ENCODE measurements at places on chromosomes 3 and 15.

GRCh38 chr15:86743283-86743903 is 663.7 kb downstream of the AGBL1 start:
- DNase-seq, result no peak

DNA sequence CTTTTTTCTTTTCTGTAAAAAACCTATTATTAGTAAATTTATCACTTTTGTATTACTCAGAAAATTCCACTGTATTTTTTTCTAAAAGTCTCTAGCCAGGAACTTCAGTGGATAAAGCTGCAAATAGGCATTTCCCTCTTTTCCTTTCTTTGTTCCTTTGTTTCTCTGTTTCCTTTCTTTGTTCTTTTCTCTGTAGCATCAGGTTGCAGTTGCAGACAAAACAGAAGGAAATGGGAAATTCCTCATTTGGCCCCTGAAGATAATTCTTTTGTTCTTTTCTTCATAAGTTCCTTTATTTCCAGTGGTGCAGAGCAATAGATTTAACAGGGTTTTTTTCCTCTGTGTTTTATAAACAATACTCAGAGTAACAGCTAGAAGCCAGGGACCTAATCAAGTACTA is 416.5 kb downstream of the TBL1XR1 start:
- DNase-seq, result no peak

DNA sequence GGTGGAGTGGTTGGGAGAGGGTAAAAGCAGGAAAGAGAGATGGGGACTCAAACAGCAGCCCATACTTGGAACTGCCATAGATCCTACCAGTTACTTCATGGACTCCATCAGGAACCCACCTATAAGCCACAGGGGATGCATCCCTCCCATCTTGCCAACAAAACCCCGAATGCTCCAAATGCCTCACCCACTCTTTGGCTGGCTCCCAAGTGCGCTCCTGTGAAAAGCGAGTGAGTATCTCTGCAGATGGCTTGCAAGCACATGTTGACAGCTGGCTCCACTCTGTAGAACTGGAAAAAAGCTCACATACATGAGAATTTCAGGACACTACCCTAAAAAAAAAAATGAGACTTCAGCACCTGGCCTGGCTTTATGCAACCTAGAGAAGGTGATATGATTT is 151.0 kb downstream of the UBE3A start:
- no peak for DNase-seq

DNA sequence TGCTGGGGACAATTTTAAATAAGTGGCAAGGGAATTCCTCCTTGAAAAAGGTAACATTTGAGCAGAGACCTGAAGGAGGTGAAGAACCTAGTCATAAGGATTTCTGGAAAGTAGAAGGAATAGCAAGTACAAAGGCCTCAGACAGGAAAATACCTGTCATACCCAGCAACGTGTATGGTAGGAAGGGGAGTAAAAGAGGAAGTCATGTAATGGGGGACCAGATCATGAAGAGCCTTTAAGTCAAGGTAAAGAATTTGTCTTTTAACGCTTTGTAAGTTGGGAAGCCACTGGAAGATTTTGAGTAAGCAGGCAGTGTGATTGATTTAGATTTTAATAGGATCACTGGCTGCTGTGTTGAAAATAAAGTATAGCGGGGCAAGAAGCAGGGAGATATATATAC is 43.4 kb upstream of the FAH start:
- DNase-seq, result no peak

DNA sequence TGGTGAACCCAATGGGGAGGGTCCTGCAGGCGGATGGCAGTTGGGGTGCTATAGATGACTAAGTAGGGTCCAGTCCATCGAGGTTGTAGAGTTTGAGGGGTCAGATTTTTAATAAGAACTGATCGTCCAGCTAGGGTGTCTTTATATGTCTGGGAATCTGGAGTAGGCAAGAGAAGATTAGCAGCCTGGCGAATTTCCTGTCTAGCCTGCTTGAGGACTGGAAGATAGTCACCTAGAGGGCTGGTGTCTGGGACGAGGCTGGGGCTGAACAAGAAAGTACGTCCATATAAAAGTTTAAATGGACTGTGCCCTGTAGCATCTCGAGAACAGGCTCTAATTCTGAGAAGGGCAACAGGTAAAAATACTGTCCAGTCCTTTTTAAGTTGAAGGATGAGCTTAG is 6.7 kb upstream of the IP6K2 start:
- DNase-seq, result no peak

DNA sequence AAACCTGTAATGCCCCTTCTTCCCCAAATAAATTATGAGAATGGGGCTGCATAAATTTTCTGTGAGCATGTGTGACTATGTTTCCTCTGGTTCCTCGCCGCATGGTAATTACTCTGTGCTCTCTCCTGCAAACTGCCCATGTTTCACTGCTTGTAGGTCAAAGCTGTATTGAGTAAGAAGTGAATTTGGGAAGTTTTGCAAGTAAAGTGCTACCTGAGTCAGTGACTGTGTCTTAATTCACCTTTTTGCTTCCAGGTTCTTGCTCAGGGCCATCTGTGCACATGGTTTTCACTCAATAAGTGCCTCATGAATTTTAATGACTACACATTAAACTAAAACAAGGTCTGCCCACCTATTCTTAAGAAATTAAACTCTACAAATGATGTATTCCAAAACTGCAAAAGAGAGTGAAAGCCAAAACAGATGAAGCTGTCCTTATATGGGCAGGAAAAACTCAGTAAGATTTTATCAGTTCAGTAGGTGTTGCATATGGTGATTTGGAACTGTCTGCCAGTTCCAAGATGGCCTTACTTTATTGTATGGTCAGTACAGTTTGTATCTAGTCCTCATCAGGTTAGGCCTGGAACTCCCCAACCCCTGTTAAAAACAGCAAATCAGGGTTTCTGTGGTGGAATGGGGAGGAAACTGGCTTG is 100.0 kb downstream of the LPP start:
- no peak for DNase-seq

- no peak for DNase-seq
Observed at GRCh38 chr3:196976941-196977340, 8.3 kb upstream of the PIGZ start.

- DNase-seq, result no peak
Observed at GRCh38 chr3:187811585-187812250, 66.5 kb upstream of the BCL6 start.

DNA sequence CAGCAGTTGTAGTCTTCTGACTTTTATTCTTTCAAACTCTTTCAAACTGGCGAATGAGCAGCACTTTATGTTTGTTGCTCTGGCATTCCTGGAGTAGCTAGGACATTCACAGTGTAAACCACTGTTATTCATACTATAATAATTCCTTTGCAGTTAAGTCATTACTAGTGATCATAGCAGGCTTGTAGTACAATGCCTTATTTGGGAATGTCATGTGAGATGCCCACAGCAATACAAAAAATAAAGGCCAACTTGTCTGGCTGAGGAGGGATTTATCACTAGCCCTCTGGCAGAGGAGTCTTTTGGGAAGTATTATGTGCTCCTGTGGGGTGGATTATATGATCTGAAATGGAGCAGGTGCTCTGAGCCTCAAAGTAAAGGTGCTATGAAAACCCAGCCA is 197.2 kb downstream of the VGLL3 start:
- DNase-seq, result no peak

- DNase-seq, result no peak
Observed at GRCh38 chr15:85910834-85911233, 116.1 kb upstream of the KLHL25 start.

- DNase-seq, result no peak
Observed at GRCh38 chr3:150312018-150312657, 96.0 kb upstream of the TSC22D2 start.

DNA sequence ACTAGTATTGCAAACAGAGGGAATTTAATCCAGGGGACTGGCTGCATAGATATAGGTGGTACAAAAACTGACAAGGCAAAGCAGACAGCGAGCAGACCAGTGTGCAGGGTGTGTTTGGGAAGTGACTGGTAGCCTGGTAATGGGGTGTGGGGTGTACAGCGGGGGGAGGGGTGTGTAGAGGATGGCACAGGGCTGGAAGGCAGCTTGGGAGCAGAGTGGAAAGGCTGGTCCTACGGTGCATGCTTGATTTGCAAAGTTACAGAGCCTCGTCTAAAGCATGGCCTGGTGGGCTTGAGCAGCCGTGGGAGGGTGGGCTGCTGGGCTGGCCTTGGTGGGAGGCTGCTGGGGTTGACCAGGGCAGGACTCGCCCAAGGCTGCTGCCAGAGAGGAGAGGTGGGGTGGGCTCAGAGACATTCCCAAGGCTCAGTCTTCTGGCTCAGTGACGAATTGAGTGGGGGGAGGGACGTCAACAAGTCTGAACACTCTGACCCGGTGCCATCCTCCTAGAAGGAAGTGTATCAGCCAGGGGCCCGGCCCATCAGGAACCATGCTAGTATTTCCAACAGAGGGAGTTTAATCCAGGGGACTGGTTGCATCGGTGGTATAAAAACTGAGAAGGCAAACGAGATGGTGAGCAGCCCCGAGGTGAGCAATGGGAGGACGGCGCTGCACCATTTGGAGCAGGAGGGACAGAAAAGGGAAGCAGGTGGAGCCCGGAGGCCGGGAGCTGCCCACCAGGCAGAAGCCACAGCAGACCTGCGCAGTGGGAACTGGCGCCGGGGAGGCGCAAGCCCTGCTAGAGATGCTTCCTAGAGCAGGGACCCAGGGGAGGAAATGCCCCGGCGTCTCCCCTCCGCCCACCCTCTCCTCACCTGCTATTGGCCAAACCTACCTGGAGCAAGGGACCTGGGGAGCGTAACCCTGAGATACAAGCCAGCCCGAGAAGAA is 29.2 kb downstream of the CPN2 start:
- DNase-seq, result no peak

DNA sequence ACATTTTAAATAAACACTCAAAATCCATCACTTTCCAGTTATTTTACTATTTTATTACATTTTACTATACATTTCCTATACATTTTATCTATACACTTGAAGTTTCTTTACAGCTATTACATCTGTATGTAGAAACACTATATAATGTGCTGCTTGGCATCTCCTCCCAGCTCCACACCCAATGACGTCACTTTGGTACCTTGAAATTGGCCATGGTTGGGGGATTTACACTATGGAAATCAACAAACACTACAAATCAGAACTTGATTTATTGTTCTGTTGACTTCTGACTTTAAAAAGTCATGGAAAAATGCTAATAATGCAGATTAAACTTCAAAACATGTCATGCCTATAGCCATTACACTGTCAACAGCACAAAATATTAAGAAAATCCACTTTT is 48.9 kb upstream of the STT3B start:
- DNase-seq, result no peak

DNA sequence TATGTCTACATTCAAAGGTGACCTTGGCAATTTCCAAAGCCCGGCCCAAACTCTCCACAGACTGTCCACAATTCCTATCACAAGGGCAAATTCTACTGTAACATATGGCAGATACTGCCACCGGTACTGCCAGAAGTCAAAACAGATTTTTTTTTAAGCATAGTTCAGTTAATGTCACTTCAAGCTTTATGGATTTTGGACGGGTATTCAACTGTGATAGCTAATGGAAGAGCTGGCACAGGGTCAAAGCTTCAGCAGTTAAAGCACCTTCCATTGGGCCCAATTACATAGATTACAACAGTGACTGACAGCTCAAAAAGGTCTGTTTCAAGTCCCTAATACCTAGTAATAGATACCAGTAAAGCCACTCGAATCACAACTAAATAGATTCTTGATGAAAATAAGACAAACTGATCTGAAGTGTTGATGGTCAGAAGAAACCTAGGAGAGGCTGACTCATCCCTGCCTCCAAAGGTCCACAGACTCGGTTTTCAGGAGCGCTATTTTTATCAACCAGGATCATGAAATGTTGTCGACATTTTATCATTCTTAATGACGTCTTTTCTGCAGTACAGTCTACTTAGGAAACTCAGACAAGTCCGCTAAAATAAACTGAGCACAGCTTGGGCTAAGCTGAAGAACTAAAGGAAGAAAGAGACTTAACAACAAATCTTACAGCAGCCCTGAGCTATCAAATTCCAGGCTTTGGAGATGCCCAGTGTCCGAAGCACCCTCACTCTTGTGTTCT is 38.7 kb downstream of the ANXA2 start:
- no peak for DNase-seq

GRCh38 chr3:115553796-115554486 is 69.4 kb upstream of the GAP43 start:
- DNase-seq, result no peak

DNA sequence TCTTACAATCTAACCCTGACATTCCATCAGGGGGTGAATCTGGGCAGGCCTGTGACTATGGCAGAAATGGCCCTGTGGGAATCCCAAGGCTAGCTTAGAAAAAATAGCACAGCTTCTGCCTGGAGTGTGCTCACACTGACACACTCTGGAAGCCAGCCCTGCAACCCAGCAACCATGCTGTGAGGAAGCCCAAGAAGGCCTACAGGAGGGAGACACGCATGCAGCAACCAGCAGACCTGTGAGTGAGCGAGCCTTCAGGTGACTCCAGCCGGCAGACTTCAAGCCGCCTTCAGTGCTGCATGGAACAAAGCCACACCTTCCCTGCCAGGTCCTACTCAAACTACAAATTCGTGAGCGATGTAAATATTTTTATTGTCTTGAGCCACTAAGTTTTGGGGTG is 26.1 kb downstream of the RAB6B start:
- no peak for DNase-seq

- no peak for DNase-seq
Observed at GRCh38 chr15:101120987-101121386, 130.9 kb downstream of the CHSY1 start.

- no peak for DNase-seq
Observed at GRCh38 chr15:91482799-91483198, 370.7 kb upstream of the SLCO3A1 start.

GRCh38 chr15:96720656-96721055 is 390.2 kb downstream of the NR2F2 start:
- no peak for DNase-seq

GRCh38 chr3:45612918-45613602 is 18.5 kb downstream of the LIMD1 start:
- no peak for DNase-seq

- DNase-seq, result no peak
Observed at GRCh38 chr3:105322570-105323273, 44.0 kb upstream of the ALCAM start.

DNA sequence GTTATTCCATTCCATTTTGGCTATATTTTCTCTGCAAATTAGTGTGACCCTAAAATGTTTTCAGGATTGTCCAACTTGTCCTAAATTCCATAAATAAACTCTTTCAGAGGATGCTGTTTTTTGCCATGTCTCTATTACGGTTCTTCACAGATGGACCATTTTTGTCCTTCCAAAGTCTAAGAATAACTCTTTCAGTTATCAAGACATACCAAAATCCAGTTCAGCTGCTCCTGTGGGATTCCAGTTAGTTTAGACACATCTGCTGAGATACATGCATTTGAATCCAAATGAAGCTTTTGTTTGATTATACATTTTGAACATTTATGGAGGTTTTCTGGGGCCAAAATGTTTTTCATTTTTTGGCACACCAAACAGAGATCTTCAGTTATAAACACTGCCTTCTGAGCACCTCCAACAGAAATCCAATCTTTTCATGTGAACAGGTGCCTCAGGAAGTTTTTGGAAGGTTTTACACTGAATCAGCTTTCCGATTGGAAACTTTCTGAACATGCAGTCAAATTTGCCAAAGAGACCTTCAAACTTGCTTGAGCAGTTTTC is 80.7 kb downstream of the TIGIT start:
- no peak for DNase-seq

All from head of caudate nucleus (tissue), 42 donors.